ENCODE measurements at places on chromosomes 6 and 20.

GRCh38 chr6:166849749-166850183 is 106.6 kb downstream of the RNASET2 start:
- no peak for DNase-seq

- DNase-seq = no peak
Measured at GRCh38 chr6:15550546-15551123, 112.2 kb downstream of the DTNBP1 start.

DNA sequence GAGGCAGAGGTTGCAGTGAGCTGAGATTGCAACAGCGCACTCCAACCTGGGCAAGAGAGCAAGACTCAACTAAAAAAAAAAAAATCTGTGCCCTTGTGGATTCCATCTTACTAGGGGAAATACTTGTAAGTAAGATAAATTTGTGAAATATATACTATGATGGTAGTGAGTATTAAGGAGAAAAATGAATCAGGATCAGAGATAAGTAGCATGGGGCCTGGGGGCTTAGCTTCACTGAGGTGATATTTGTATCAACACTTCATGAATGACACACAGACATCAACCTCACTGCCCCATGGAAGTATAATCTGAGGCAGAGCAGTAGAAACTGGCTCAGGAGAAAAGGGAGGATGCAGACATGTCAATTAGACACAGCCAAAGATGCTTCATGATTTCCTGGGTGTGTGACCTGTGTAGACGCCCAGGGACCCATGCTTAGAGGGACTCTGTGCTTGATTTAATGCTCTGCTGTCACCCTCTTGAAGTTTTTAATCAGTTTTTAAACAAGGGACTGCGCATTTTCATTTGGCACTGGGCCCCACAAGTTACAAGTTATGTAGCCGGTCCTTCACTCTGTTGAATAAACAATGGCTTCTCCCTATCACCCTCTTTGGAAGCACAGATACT is 41.9 kb downstream of the PCNA start:
- DNase-seq = no peak

DNA sequence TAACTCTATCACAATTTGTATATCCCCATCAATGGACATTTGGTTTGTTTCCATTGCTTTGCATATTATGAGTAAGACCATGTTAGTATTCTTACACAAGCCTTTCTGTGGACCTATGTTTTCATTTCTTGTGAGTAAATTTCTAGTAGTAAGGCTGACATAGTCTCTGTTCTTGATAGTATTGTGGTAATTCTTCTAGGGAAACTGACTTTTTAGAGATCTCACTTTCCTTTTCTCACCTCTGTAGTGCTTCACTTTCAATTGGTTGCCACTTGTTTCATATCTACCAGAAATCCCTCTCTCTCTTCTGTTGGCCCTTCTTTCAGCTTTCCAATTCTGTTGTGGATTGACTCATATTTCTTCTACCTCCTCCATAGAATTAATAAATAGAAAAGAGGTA is 8.5 kb downstream of the ISM1 start:
- no peak for DNase-seq

GRCh38 chr20:51810155-51811041 is 8.1 kb upstream of the SALL4 start:
- DNase-seq = no peak

DNA sequence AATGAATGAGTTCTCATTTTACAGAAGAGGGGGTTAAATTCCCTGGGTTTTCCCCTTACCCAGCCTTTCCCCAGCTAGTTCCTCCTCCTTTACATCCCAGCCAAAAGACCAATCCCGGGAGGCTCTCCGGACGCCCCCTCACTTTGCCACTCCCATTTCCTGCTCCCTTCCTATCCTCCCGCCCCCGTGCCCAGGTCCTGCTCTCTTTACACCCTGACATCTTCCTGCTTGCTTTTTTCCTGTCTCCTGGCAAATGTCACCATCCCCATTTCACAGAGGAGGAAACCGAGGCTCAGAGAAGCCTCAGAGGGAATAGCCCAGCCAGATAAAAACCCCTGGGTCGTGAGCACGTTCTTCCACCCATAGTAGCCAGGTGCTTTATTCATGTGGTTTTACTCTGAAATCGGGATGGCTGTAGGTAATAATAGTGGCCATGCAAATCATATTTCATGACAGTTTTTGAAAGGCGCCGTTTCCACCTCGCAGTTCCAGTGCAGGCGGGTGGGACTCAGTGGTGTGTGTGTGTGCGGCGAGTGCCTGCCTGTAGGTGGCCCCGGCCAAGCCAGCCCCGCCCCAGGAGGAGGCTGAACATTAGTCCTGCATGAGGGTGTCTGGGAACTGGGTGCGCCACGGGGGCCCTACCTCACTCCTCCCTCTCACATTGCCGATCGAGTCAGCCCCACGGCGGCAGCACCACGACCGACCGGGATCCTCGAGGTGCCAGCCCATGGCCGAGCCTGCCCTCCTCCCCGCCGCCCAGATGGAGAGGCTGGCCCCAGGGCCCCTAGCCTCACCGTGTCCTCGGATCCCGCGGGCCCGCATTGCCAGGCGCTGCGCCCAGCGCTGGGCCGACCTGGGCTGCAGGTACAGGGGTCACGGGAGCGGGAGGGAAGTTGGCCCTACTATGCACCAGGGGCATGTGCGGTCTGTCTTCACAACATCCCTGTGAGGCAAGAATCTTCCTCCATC is at the start of gene ARHGAP40:
ARHGAP40 (plus strand) TSS at position 594 of the 969 bp plus-strand sequence.
- DNase-seq = no peak

- DNase-seq = no peak
Measured at GRCh38 chr6:4870821-4871494, 94.8 kb downstream of the CDYL start.

DNA sequence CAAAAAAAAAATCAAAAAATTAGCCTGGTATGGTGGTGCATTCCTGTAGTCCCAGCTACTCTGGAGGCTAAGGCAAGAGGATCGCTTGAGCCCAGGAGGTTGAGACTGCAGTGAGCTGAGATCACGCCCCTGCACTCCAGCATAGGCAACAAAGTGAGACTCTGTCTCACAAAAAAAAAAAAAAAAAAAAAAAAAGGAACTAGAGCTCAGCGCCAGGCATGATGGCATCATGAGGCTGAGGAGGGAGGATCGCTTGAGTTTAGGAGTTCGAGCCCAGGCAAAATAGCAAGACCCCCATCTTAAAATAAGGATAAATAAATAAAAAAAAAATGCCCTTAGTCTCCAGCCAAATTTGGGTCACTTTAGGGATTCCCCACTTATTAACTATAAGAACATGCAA is 40.4 kb upstream of the PIM1 start:
- no peak for DNase-seq

DNA sequence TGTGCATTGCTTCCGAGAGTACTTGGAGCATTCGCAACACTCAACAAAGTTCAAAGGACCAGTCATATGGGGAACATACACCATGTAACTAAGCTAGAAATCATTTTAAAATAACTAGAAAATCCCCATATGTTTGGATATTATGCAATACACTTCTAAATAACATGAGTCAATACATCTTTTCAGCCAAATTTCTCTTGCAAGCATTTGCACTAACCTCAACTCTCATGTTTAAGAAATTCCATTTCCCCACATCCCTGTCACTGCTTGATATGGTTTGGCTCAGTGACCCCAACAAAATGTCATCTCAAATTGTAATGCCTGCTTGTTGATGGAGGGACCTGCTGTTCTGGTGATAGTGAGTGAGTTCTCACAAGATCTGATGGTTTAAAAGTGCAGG is 85.7 kb upstream of the CST7 start:
- no peak for DNase-seq

GRCh38 chr6:157637941-157638662 is 184.9 kb upstream of the SNX9 start:
- no peak for DNase-seq

DNA sequence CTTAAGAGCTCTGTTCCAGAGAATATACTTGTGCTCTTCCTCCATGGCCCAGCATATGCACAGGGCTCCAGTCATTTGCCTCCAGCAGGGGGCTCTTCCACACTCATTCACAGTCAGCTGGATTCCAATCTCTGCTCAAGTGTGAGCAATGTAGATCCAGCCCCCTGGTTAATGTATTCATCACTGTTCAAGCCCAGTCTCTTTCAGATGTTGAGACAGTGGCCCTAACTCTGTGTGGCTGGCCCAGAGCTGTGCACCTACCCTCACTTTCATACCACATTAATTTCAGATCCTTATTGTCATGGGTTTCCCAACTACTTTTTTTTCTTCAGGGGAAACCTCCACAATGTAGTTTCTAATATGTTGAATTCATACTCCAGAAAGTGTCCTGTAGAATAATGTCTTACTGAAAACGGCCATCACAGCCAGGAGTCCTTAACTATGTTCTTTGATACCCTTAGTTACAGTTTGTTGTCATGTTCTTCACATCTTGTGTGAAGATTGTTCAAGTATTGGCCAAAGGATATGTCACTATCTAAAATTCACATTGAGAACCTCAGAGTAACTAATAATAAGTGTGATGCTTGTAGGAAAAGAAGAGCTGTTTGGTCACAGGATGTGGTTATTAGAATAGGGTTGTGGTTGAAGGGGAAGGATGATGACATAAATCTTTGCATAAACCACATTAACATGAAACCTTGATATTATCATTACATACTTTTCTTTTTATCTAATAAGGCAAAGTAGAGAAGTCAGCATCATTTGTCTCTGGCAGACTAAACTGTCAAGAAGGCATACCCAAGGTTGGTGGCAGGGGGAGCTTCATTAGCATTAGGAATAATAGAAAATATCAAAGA is 14.4 kb upstream of the HLA-DQA1 start:
- no peak for DNase-seq

DNA sequence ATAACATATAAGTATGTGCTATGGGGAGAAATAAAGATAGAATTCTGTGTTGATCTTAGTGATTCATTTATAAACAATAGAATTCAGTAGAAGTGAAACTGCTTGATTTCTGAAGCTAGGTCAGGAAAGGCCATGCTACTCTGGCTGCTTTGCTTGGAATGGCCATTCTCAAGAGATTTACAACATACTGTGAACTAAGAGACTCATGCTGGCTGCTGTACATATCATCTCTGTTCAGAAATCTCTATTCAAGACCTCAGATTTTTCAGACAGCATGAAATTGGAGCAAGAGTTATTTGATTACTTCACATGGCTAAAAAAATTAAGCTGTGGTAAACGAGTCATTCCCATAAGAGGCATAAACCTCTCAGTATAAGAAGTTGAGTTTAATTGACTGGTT is 662.6 kb downstream of the BCKDHB start:
- DNase-seq = no peak

DNA sequence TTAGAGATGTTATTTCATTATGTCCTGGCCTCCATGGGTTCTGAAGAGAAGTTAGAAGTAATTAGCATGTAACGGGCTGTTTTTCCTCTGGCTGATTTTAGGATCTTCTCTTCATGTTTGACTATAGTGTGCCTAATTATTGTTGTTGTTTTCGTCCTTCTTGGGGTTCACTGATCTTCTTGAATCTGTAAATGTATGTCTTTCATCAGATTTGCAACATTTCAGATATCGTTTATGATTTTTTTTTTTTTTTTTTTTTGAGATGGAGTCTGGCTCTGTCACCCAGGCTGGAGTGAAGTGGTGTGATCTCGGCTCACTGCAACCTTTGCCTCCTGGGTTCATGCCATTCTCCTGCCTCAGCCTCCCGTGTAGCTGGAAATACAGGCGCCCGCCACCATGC is 246.7 kb downstream of the TFAP2C start:
- DNase-seq = no peak

- peak; percentile 52 for DNase-seq
Measured at GRCh38 chr20:25247956-25248785, at the start of gene PYGB. TSS of gene PYGB (plus strand) at chr20:25248085. CDS start at chr20:25248179, 94 bp downstream.

GRCh38 chr6:45946887-45947286 is 68.8 kb downstream of the CLIC5 start:
- no peak for DNase-seq

GRCh38 chr6:155181498-155181897 is 82.3 kb upstream of the CLDN20 start:
- DNase-seq = no peak

- DNase-seq = no peak
Measured at GRCh38 chr6:161498359-161498758, 224.5 kb upstream of the AGPAT4 start.

DNA sequence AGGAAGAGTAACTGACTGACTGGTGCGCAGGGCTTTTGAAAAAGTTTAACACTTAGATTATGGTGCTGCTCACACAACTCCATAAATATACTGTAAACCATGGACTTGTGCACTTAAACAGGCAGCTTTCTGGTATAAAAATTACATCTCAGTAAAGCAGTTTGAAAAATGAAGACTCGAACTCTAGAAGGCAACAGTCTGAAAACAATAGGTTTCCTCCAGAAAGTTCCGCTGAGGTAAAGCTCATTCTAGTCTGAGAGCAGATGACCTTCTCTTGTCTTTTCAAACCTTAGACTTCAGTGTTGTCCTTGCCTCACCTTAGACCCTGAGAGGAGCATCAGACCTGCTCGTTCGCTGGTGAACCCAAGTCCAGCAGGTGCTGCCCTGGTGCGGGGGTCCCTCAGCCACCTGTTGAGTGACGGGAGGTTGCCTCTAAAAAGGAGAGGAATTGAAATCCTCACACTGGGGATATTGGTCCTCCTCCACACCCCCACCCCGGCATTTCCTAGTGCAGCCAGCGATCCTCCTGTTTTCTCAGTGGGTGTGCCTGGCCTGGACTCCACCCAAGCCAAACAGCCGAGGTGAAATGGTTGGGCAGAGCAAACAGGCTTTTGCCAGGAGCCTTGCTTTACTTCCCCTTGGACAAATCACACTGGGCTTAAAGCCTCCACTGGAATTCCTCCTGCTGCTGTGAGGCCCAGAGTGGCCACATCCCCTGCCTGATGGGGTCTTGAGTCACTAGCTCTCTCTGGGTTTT is 14.7 kb upstream of the PYGB start:
- no peak for DNase-seq

DNA sequence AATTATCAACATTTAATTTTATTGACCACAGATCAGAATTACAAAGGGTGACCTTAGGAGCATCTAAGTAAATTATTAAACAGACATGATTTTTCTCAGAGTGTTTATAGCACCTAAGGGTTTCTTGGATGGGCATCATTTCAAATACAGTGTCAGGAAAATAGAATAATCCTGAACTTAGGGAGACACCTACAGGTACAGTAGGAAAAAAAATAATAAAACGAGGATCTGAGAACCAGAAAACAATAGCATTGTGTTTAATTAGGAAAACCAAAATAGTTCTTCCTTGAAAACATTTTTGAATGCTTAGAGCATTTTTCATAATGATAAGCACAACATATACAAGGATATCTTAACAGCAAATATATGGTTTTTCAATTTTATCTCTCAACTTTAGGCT is 39.2 kb downstream of the MMUT start:
- DNase-seq = no peak

GRCh38 chr20:45098103-45098773 is 2.7 kb downstream of the KCNS1 start:
- DNase-seq = no peak

DNA sequence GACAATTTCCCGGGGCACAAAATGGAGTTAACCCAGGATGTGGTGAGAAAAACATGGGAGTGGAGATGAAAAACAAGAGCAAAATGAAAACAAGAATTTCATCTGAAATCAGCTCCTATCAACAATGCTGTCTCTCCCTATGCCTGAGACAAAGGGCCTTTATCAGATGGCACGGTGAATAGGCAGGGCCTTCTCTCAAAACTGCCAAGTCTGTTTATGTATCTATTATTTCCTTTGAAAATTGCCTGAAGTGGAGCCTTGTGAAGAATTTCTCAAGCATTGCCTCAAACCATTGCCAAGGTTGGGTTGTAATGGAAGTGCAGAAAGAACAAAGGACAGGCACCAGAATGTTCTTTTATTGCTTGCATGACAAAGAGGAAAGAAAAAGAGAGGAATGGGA is 74.7 kb downstream of the BTBD3 start:
- no peak for DNase-seq

Measured in amygdala (tissue), 56 donors.